ENCODE measurements at places on chromosomes 7 and 10.

GRCh38 chr10:56255298-56255697 lies 105.8 kb downstream of the ZWINT start:
- DNase-seq = no peak

- DNase-seq = peak; percentile 80
These were observed 337.7 kb upstream of the NPVF start for GRCh38 chr7:25565949-25566348.

GRCh38 chr7:2969398-2970306 lies 74.0 kb downstream of the CARD11 start:
- no peak for DNase-seq

- DNase-seq = no peak
These were observed 241.3 kb downstream of the KCNMA1 start for GRCh38 chr10:77396290-77396689.

DNA sequence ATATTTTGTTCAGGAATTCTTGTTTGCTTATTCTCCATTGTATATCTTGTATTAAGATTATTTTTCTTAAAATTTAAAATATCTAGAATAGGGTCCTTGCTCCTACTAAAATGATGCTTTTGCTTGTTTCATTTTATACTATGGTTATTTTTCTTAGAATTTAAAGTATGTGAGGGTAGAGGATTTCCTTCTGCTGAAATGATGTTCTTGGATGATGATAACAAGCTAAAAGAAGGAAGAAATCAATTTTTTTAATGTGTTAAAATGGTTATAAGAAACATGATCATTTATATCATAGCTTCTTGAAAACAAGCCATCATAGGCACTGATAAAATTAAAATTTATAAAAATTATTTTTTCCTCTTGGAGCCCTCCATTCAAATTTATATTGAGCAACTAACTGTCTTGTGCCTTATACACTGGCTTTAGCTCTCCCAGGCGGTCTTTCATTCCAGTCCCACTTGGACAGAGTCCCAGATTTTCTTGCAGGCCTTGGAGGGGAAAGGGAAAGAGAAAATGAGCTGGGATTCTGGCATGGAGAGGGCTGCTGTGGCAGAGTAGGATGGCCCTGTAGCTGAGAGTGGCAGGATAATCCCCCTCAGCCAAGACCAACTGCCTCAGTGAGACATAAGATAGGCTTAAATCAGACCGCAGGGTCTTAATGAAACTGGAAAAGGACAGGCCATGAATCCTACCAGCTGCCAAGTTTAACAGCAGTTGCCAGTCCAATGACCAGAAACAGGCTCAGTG lies 60.2 kb downstream of the DNAJB9 start:
- DNase-seq = no peak

GRCh38 chr7:96224685-96225084 lies 97.2 kb downstream of the SLC25A13 start:
- no peak for DNase-seq

GRCh38 chr7:149498811-149499210 lies 1.2 kb upstream of the ZNF746 start:
- no peak for DNase-seq

- no peak for DNase-seq
These were observed 1.7 kb downstream of the LIPM start for GRCh38 chr10:88804083-88804812.

DNA sequence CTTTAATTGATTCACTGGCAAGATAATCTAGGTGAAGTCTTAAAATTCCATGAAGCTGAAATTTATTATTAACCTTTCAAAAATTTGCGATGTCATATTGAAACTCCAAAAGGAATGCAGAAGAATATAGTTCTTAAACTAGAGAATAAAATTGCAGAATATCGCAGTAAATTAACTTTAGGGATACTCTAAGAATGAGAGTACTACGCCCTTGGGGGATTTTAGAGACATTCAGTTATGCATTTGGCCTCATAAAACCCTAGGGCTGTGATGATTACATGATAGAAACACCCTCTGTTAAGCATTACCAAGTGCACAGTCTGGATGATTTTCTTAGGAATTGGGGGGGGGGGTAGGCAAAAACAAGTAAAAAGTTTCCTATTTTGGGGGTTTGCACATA lies 3.7 kb downstream of the WNT2 start:
- no peak for DNase-seq

DNA sequence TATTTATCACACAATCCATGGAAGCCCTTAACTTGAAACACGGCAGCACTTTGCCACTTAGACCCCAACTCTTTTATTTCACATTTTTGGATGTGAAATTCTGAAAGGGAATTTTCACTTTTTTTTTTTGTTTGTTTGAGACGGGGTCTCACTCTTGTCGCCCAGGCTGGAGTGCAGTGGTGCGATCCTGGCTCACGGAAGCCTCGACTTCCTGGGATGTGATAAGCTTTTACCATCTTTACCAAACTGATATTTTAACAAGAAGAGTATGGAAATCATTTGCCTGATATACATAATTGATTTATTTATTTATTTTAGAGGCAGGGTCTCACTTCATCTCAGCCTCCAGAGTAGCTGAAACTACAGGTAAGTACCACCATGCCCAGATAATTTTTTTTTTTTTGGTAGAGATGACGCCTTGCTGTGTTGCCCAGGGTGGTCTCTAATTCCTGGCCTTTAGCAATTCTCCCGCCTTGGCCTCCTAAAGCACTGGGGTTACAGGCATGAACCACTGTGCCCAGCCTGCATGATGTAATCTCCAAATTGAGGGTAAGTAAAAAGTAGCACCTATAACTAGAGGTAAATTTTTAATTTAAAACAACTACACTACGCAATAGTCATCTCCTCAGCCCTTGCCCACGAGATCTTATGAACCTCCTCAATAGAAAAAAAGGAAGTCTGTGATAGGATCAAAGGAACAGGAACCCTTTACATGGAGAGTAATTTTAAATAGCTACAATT lies 180.7 kb upstream of the KLF14 start:
- DNase-seq = no peak

DNA sequence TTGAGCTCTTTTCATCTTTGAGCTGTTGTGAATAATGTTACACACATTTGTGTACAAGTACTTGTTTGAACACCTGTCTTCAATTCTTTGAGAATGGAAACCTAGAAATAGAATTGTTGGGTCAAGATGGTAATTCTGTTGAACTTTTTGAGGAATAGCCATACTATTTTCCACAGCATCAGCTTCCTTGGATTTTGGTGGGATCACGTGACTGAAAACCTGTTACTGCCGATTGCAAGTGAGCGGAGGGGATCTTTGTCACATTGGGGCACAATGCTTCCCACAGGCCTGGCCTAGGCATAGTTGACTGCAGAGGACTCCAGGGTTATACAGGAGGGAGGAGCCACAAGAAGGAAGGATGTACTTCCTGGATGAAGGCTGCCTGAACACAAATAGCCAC lies 21.3 kb upstream of the CACUL1 start:
- DNase-seq = no peak

DNA sequence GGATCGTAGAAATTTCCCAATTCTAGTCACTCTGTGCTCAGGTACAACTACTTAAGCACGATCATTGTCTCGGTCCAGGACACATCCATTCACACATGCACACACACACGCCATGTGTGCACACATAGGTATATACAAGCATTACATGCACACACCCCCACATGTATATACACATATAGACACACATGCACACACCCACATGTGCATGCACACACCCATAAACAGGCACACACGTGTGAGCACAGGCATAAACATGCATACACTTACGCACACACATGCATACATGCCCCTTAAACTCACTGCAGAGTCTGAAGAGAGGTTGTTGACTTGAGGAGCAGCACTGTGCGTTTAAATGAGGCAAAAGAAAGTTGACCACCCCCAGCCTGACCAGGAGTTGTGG lies 32.5 kb upstream of the INSIG1 start:
- no peak for DNase-seq
